ENCODE measurements at places on chromosomes 7 and 10. TPM values are rescaled to one million over a fixed set of nuclear protein-coding genes. Genes with fewer than 3 reads are reported as not detected.

MACROH2A2 gene
- 7.8 TPM for total RNA-seq

PVRIG gene
- not detected for total RNA-seq

GRCh38 chr7:98387131-98387530 lies 13.8 kb downstream of the BAIAP2L1 start:
- no peak for DNase-seq

GRCh38 chr7:81926154-81926553 lies 156.3 kb upstream of the HGF start:
- no peak for DNase-seq

SFRP4 gene
- not detected for total RNA-seq

- no peak for DNase-seq
Measured at GRCh38 chr10:15370856-15371701, at the start of gene FAM171A1. Gene FAM171A1 (minus strand): TSS chr10:15371289. CDS start chr10:15371052, 237 bp downstream.

WBP1L gene
- 26.2 TPM for total RNA-seq

IQCE gene
- total RNA-seq: 4.9 TPM

PRKCQ gene
- total RNA-seq: 21.4 TPM

PGAM1 gene
- 799 TPM for total RNA-seq

MRC1 gene
- total RNA-seq: 0.11 TPM

GRCh38 chr10:67697724-67698131 lies 1.7 kb upstream of the CTNNA3 start:
- no peak for DNase-seq

DNA sequence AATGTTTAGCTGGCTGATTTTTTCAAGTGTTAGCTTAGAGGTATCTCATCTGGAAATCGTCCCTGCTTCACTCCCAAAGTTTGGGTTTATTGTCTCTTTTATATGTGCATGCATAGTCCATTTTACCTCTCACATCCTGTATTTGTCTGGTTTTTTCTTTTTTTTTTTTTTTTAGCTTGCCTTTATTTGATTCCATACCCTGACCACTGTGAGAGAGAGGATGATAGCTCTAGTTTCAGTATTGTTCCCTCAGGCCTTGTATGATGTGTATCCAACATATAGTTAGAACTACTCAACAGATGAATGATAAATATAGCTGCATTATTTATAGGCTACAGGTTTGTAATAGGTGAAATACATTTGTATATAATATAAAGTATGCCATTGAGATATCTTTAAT lies 29.9 kb downstream of the PCGF5 start:
- no peak for DNase-seq

DNA sequence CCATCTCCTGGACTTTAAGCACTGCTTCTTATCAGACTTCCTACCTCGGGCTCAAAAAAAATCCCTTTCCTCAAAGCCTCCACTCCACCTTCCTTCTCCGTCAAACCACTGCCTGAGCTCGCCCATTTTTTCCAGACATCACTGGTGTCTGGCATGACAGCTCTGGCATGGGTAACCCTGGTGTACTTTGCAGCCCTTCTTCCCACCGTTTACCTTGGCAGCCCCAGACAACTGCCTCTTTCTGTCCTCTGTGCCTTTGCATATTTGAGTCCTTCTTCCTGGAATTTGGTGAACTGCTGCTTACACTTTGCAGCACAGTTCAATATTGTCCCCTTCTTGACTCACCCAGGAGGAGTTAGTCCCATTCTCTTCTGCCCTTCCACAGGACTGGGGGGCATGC lies 144.6 kb upstream of the TBX20 start:
- DNase-seq: no peak
